ENCODE measurements at places on chromosomes 6 and 20.

GRCh38 chr6:105537981-105538578 is 135.2 kb upstream of the PREP start:
- DNase-seq, result no peak

- DNase-seq, result no peak
Observed at GRCh38 chr6:72363844-72364740, 257.8 kb upstream of the KCNQ5 start.

DNA sequence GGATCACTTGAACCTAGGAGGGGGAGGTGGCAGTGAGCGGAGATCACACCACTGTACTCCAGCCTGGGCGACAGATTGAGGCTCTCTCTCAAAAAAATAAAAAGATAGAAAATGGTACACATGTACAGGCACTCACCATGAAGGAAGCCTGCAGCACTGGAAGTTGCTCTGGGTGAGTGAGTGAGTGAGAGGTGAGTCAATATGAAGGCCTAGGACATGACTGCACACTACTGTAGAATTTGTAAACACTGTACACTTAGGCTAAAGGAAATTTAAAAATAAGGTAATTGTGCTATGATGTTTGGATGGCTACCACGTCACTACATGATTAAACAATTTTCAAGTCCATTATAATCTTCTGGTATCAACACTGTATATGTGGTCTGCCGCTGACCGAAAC is 216.2 kb downstream of the FOXC1 start:
- no peak for DNase-seq

GRCh38 chr6:89828988-89829471 is 650 bp upstream of the CASP8AP2 start:
- DNase-seq, result no peak

- no peak for DNase-seq
Observed at GRCh38 chr6:142700671-142701312, 244.2 kb downstream of the HIVEP2 start.
